Breast epithelium (tissue), 4 donors: ENCODE measurements at places on chromosomes 2 and 18.

DNA sequence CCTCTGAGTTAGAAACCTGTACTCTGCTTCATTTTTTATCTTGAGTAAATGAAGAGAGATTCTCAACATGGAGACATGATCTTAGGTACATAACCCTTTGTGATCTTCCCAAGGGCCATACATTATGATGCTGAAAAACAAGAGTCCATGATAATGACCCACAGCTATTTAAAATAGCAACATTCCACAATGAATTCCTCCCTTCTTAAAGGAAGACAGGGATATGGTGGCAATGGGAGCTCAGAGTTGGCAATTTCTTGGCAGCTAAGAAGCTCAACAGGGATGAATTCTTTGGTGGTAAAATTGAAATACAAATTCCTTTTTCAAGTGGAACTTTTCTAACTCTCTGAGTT lies 638.5 kb downstream of the CNTNAP5 start:
- DNase-seq: no peak

GRCh38 chr2:231563378-231563961 lies 29.2 kb upstream of the TEX44 start:
- peak; percentile 21 for DNase-seq

DNA sequence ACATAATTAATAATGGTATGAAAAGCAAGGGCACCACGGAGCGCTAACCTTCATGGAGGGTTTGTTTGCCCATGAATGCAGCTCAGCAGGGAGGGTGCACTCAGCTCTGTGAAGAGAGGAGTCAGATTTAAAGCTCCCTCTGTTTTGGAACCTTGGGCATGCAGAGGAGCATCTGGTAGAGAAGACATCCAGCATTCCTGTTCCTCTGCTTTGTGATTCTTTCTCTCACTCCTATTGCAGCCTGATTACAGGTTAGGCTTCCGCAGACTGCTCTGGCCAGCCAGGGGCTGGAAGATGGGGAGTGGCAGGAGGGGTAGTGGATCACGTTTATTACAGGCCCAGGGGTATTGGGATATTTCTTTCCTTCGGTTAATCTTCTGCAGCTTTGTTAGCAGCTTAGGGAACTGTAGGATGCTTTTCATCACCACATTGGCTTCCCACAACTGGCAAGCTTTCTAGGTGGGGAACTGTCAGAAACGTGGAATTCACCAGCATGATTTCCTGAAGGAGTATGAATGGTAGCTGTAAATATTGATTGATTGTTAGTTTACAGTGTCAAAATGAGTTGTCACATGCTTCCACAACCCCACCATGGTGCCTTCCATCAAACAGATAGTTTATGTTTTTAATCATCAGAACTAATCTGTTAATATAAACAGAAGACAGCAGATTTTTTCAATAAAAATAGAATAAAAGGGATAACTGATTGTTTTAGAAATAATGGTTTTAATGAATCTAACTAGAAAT lies 201.1 kb downstream of the VAPA start:
- DNase-seq: no peak

- DNase-seq: no peak
Measured at GRCh38 chr2:9757501-9758264, 85.6 kb upstream of the TAF1B start.

GRCh38 chr2:98903767-98904485 lies 32.1 kb downstream of the CRACDL start:
- DNase-seq: no peak

- no peak for DNase-seq
Measured at GRCh38 chr2:97715951-97716694, 2.7 kb downstream of the ZAP70 start.

DNA sequence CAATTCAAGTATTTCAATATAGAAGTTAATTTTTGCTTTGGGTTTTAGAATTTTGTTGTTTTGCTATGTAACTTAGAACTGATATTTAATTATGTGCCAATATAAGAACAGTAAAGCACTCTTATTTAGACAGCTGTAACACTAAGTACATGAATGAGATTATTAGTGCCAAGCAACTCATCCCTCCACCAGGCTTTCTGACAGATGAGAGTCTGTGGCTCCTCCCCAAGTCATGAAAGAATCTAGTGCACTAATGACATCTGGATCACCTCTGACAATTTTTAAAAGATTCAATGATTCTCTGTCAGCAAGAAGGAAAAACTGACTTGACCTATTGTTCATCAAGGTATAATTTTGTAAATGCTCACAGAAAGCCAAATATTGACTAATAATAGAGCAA lies 67.8 kb downstream of the TMEFF2 start:
- DNase-seq: no peak

GRCh38 chr2:8098476-8099266 lies 583.2 kb upstream of the ID2 start:
- DNase-seq: no peak

- peak; percentile 54 for DNase-seq
Measured at GRCh38 chr2:222733846-222734702, 62.6 kb downstream of the MOGAT1 start.

DNA sequence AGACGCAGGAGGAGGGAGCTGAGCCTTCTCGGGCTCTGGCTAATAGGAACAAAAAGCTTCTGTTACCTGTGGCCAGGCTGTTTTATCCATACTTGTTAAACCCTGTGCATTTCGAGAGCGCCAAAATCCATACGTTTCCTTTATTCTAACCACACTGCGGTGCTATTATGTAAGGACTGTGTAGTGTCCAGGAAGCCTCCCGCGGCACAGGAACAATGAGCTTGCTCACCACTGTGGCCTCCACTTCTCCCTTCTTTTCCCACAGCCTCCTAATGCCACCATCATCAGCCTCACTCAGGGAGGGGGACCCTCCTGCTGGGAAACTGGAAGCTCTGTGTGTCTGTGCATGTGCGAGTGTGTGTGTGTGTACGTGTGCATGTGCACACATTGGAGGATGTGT lies 268.5 kb downstream of the HAUS1 start:
- no peak for DNase-seq

GRCh38 chr2:126756125-126756524 lies 100.2 kb downstream of the GYPC start:
- no peak for DNase-seq

- no peak for DNase-seq
Measured at GRCh38 chr18:11432360-11432811, 177.0 kb upstream of the SLC35G4 start.

GRCh38 chr2:18998491-18998890 lies 359.9 kb downstream of the OSR1 start:
- no peak for DNase-seq
